ENCODE measurements at places on chromosomes 1 and 21.

GRCh38 chr1:178580876-178581275 is 68.0 kb downstream of the TEX35 start:
- DNase-seq: no peak

GRCh38 chr1:31701091-31701736 is 2.6 kb downstream of the COL16A1 start:
- DNase-seq: no peak

- DNase-seq: no peak
Measured at GRCh38 chr21:45963232-45963570, 18.4 kb upstream of the COL6A1 start.

DNA sequence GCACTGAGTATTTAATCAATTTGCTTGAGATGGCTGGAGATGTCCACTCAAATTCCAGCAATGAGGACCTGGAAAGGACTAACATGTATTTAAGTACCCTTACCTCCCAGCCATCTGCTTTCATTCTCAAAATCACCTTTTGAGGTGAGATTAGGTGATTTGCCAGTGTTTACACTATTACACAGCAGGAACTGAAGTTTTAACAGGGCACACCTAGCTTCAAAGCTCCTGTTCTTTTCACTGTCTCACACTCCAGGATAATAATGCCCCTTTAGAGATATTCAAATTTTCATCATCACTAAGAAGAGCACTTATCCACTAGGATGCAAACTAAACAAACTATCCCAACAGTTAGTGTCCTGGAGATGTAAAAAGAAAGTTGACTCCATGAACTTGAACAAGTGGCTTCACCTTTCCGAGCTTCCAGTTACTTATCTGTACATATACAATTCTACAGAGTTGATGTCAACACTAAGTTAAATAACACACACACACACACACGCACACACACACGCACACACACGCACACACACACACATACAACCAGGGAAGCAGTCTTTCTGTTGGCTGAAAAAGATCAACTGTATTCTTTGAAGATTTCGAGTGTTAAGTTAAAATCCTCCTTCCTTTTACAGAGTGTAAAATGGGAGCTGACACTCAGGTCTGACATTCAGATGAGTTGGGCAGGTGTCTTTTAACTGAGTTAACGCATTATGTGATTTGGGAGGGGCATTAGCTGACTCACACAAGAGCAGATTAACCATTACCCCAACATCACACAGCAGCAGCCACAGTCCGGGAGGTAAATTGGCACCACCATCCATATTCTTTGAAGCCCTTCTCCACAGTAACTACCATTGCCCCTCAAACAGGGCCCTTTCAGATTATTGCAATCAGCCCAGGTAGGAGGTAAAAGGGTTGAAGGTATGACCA is 15.5 kb upstream of the JAK1 start:
- DNase-seq: no peak

DNA sequence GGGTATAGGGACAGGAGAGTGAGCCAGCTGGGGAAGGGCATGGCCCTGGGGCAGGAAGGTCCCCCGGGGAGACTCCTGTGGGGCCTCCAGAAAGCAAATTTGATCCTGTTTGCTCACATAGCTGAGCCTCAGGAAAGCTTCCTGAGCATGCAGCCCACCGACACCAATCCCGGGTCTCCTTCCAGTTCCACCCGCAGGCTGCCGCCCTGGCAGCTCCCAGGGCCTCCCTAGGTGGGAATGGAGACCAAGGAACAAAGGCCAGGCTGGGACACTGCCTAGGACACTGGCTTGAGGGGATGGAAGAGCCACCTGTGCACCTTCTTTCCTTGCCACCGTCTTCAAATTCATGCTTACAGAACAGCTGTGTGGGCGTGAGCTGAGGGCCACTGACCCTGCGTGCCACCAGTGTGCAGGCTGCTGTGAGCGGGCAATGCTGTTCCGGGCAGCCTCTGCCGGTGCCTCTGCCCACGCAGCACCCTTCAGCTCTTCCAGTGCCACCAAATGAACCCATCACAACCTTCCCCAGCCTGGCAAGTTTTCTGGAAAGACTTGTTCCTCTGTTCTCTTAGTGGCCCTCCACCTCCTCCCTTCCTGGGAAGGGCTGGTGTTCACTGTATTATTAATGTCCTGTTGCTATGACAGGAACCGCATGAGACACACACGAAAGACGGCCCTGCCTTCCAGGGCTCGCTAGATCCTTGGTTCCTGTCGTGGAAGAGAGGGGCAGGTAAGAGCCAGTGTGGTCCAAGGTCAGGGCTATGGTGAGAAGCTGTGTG is 53.6 kb downstream of the ACBD3 start:
- no peak for DNase-seq

DNA sequence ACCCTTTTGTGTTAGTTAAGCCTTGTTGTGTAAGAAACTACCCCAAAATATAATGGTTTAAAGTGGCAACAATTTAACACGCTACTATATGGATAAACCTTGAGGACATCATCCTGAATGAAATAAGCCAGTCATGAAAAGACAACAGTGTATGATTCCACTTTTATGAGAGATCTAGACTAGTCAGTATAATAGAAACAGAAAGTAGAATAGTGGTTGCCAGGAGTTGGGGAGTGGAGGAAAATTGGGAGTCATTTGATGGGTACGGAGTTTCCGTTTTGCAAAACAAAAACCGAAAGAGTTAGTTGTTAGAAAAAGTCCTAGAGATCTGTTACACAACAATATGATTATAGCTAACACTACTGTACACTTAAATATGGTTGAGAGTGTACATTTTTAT is 16.0 kb upstream of the CHIA start:
- DNase-seq: no peak

DNA sequence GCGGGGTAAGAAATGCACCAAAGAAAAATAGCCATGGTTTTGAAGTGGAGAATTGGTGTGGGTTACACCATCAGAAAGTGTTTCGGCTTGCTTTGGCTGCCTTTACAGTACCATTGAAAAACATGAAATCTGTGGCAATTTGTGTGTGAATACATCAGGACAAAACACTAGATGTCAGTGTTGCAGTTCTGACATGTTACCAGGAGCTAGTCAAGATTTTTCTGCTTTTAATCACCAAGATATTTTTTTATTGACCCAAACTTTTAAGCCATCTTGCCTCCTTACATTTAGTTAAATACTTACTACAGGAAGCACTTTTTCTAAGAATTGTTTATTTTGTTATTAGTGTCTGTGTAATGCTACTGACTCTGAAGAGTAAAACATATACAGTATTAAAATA is 14.3 kb downstream of the RRP15 start:
- DNase-seq: no peak

- no peak for DNase-seq
Measured at GRCh38 chr1:117068580-117068979, 8.5 kb downstream of the TTF2 start.

- peak; percentile 65 for DNase-seq
Measured at GRCh38 chr1:204513117-204513716, 3.0 kb upstream of the MDM4 start.

GRCh38 chr1:72253132-72253531 is 29.2 kb downstream of the NEGR1 start:
- DNase-seq: no peak

DNA sequence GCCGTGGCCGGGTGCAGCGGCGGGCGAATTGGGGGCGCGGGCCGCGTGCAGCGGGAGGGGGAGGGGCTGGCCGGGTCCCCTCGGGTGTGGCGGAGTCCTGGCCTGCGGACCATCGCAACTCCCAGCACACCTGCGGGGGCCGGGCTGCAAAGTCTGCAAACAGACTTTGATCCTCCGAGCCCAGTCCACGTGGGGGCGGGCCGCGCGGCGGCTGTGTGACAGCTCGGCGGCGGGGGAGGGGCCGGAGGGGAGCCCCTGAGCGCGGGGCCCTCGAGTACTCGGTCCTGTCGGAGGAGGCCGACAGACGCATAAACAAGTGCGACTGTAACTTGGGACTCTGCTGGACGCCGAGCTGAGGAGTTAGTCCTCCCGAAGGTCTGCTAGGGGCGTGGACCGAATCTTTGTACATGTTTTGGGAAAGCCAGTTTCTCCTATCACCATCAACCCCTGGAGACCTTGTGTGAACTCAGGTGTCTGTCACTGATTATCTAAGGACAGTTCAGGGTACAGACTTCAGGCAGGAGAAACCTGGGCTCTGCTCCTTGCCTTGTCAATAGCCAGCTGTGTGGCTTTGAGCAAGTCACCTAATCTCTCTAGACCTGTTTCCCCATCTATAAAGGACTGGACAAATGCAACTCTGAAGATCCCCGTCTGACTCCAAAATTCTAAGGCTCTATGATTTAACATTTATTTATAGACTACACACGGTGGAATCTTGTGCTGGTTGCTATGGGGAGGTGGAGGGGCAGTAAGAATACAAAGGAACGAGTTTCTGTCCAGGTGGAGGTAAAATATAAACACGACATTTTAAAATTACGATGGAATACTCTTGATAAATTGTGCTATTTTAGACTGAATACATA is 710 bp upstream of the SLC30A1 start:
- DNase-seq: no peak

DNA sequence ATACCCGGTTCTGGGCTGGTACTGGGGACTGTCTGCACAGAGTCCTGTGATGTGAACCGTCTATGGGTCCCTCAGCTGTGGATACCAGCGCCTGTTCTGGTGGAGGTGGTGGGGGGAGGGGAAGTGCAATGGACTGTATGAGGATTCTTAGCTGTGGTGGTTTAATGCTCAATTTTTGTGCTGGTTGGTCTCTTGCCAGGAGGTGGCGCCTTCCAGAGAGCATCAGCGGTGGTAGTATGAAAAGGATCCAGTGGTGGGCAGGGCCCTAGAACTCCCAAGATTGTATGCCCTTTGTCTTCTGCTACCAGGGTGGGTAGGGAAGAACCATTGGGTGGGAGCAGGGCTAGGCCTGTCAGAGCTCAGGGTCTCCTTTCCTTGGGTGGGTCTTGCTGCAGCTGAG is 89.4 kb upstream of the B3GALT2 start:
- DNase-seq: no peak

- no peak for DNase-seq
Measured at GRCh38 chr1:155695072-155695471, 6.2 kb downstream of the DAP3 start.

DNA sequence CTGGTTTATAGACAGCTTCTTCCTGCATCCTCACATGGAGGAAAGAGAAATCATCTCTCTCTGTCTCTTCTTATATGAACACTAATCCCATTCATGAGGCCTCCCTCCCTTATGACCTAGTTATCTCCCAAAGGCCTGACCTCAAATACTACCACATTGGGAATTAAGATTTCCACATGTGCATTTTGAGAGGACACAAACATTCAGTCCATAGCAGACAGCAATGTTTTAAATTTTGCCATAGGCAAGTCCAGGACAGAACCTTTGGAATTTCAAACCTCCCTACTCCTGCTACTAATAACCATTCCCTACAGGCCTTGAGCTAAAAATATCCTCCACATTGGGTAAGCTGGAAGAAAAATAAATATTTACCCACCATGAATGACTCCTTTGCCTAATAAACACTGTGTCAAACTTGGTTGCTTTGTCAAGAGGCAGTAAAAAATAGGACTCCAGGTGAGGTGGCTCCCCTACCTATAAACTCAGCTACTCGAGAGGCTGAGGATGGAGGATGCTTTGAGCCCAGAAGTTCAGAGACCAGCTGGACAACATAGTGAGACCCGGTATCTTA is 113.7 kb downstream of the ZNF281 start:
- DNase-seq: no peak

DNA sequence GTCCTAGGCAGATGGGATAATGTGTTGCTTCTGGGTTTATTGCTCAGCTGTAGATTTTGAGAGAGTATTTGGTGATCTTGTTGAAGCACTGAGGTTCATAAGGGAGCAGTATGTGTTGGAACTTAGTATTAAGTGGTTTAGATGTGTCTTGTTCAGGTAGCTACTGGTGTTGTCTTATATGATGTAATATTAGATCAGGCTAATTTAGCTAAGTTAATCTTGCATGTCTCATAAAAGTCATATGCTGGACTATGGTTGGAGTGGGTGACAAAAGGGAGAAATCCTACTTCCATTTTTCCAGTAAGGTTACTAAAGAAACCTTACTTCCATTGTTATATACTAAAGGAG is 196.4 kb downstream of the CLEC20A start:
- DNase-seq: no peak

- peak; percentile 42 for DNase-seq
Measured at GRCh38 chr1:6208723-6209660, 3.1 kb downstream of the RNF207 start.

- no peak for DNase-seq
Measured at GRCh38 chr21:44713130-44713529, 1.8 kb upstream of the TSPEAR start.

GRCh38 chr1:96472471-96472870 is 249.1 kb upstream of the PTBP2 start:
- no peak for DNase-seq

GRCh38 chr1:211896958-211897357 is 66.4 kb upstream of the LPGAT1 start:
- DNase-seq: no peak

- no peak for DNase-seq
Measured at GRCh38 chr1:20078171-20078651, 8.2 kb downstream of the PLA2G5 start.

DNA sequence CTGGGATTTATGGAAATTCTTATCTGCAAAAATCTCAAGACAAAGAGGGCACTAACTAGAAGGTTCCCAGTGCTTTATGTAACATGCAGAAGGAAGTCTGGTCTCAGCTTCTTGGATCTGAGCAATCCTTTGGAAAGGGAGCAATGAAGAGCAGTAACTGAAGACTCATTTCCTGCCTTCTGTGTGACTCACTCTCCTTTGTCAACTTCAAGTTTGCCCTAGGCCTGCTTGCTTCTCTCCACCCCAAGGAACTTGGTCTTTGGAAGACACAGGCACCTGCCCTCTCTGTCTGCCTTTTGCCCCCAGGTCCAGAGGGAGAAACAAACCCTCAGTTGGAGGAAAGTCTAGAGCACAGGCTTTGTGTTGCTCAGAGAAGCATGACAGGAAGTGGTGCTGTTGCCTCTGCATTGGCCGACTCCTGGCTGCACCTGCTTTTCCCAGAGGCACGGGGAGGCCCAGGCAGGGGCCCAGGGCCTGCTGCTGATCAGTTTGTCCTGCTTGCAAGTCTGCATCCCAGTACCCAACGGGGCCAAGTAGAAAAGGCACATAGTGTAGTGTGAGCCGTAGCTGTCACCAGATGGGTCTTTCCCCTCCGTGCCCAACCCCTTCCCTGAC is 137.2 kb downstream of the DHRS3 start:
- no peak for DNase-seq

- DNase-seq: no peak
Measured at GRCh38 chr1:104768466-104768865, 1018.8 kb downstream of the AMY1C start.

DNA sequence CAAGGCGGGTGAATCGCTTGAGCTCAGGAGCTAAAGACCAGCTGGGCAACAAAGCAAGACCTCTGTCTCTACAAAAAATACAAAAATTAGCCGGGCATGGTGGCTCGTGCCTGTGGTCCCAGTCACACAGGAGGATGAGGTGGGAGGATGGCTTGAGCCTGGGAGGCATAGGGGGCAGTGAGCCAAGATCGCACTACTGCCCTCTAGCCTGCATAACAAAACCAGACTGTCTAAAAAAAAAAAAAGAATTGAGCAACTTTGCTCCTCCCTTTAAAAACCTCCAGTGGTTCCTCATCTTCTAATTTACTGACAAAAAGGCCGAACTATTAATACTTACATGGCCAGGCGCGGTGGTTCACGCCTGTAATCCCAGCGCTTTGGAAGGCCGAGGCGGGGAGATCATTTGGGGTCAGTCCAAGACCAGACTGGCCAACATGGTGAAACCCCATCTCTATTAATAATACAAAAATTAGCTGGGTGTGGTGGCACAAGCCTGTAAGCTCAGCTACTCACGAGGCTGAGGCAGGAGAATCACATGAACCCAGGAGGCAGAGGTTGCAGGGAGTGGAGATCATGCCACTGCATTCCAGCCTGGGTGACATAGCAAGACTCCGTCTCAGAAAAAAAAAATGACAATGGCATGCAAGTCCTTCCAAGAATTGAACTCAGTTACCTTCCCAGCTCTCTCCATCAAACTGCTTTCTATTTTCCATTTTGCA is 4.4 kb downstream of the ACBD3 start:
- no peak for DNase-seq
